ENCODE measurements at places on chromosomes 3 and 15. TPM values are rescaled to one million over a fixed set of nuclear protein-coding genes. Genes with fewer than 3 reads are reported as not detected.

The SLC35A5 gene
- 15.8 TPM for total RNA-seq

The PAQR5 gene
- 97.0 TPM for total RNA-seq

The IDH3A gene
- 74.1 TPM for total RNA-seq

The SLC9C1 gene
- not detected for total RNA-seq
